ENCODE measurements at places on chromosomes 6 and 20.
A peak's percentile ranks its signal among the peaks of the same experiment; 100 is the strongest.

DNA sequence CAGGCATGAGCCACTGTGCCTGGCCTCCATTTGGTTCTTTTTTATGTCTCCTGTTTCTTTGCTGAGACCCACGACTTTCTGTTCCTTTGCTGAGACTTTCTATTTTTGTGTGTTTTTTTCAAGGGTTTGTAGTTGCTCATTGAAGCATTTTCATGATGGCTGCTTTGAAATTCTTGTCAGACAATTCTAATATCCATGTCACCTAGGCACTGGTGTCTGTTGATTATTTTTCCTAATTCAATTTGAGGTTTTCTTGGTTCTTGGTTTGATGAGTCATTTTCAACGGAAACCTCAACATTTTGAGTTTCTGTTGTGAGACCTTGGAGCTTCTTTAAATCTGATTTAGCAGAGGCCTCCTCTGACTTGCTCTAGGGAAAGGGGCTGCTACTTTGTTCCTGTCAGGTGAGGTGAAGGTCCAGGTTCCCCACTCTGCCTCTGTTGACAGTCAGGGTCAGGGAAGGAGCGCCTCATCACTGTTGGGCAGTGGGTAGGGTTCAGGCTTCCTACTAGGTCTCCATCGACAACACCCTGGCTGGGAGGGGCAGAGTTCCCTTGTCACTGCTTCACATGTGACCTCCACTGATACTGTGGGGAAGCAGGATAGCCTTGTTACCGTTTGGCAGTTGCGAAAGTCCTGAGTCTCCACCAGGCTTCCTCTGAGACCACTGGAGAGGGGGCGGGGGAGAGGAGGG is 67.2 kb upstream of the RNF24 start:
- no peak for DNase-seq

DNA sequence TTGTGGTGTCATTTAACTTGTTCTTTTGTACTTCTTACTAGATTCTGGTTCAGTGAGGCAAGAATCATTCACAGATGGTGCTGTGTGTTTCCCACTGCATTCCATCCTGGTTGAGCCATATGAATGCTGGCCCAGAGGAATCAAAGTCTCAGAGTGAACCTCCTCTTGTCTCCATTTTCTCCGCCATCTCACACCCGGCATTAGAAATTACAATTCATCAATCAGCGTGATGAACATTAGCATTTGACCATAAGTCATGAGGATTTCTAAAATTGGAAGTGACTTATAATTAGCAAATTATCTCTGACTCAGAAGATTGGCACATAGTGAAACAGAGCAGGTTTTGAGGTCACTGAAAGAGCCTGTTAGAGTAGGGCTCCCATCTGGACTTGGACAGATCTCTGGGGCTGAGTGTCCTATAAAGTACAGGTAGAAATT is 25.2 kb downstream of the TNFAIP3 start:
- no peak for DNase-seq

DNA sequence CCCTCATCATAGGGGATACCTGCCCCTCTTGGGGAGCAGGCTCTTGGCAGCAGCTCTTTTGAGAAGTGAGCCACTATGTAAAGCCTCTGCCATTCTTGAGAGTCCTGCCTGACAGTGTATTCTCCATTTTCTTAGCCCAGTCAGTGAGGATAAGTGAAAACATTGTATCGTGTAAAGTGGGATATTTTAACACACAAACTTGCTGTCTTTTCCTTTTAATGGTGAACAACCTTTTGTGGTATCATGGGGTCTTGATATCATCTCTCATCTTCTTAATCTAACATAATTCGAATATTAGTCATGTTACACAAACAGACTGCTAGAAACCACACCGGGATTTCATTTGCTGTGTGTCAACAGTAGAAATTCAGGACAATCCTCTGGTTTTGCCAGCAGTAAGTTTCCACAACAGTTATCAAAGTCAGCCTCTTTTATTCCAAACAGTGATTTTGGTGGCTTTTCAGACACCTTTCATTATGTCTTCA is 136.2 kb downstream of the HIVEP1 start:
- DNase-seq = no peak

DNA sequence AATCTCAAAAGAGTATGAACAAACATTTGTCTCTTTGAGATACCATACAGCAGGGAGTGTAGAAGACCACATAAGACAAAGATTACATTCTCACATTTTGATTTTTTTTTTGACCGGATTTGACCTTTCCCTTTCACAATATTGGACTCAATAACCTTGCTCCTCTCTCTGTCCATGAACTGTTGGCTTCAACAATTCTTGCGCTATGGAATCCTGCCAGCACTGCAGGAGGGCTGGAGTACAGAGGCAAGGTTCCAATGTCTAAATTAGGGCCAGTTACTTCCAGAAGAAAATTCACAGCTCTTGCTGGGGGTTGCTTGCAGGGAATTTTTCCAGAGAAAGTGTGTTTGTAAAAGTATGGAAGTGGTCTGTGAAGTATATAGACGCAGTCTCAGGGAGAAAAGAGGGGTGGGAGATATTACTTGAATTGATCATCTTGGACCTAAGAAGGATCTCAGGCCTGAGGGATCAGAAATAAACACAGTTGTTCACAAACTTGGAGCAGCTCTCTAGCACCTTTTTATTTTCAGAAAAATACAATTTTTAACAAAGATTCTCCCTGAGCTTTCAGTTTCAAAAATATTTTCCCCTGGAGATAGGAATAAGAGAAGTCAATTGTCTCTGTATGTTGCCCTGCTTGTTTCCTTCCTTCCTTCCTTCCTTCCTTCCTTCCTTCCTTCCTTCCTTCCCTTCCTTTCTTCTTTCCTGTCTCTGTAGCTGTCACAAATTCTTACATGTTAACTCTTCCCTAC is 765.9 kb downstream of the BCKDHB start:
- DNase-seq = peak; percentile 87

- no peak for DNase-seq
Measured at GRCh38 chr6:184161-184700, 108.1 kb upstream of the DUSP22 start.

GRCh38 chr6:155623450-155624178 is 168.0 kb upstream of the NOX3 start:
- DNase-seq = no peak

- DNase-seq = no peak
Measured at GRCh38 chr20:10505827-10506226, 70.7 kb downstream of the SLX4IP start.

- no peak for DNase-seq
Measured at GRCh38 chr20:19897891-19898290, 119.3 kb upstream of the NAA20 start.

GRCh38 chr6:118408863-118409262 is 139.2 kb upstream of the PLN start:
- DNase-seq = no peak

DNA sequence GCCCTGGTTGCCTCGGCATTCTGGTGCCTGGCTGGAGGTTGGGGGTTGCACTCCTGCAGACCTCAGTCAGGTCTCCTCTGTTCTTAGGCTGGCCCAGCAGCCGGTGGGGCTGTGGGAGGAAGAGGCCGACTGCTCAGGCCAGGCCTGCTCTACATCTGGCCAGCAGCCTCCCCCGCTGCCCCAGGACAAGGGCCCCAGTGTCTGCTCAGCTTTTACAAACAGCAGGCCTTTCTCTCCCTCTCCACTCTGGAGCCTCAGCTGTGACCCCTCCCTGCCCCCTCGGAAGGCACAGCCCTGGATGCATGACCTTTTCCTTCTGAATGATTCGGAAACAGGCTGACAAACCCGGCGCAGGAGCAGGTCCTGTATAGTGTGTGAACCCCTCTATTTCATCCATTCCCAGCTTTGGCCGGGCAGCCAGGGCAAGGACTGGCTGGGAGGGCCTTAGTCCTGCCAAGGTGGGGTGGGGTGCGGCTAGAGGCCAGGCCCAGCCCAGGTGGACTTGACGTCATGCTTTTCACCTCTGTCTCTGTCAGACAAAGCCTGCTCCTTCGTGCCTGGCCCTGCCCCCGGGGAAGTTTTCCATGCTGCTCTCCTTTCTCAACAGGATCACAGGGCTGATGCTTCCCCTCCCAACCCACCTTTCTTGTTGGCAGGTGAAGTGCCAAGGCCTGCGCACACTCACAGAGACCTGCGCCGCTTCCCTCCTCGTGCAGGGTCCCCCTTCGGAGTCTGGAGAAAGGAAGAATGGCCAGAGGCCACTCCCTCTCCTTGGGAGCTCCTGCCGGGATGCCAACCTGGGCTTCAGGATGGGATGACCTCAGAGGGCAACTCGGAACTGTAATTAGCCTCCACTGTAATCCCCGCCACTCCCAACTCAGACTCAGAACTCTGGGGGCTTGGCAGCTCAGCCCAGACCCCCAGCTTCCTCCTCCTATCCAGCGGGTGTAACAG is 10.1 kb upstream of the ITPR3 start:
- DNase-seq = no peak

GRCh38 chr6:4262526-4262925 is 127.2 kb upstream of the ECI2 start:
- DNase-seq = no peak
